Lung microvascular endothelial cell (primary cell): ENCODE measurements at places on chromosomes 12 and 14. TPM values are rescaled to one million over a fixed set of nuclear protein-coding genes. Genes with fewer than 3 reads are reported as not detected.

ITGB7 gene
- total RNA-seq, result not detected in 2 replicates

STYK1 gene
- 4.2 and 8.1 TPM in 2 replicates for total RNA-seq

ART4 gene
- total RNA-seq, result 62.5 and 121 TPM in 2 replicates

SCN8A gene
- under 0.01 and 0.44 TPM in 2 replicates for total RNA-seq

SLCO1B1 gene
- not detected in 2 replicates for total RNA-seq
